ENCODE measurements at places on chromosomes 16 and 17.

- no peak for DNase-seq
These were observed 15.1 kb downstream of the SLC5A10 start for GRCh38 chr17:18966831-18967624.

- no peak for DNase-seq
These were observed 25.1 kb downstream of the SALL1 start for GRCh38 chr16:51125992-51126391.

DNA sequence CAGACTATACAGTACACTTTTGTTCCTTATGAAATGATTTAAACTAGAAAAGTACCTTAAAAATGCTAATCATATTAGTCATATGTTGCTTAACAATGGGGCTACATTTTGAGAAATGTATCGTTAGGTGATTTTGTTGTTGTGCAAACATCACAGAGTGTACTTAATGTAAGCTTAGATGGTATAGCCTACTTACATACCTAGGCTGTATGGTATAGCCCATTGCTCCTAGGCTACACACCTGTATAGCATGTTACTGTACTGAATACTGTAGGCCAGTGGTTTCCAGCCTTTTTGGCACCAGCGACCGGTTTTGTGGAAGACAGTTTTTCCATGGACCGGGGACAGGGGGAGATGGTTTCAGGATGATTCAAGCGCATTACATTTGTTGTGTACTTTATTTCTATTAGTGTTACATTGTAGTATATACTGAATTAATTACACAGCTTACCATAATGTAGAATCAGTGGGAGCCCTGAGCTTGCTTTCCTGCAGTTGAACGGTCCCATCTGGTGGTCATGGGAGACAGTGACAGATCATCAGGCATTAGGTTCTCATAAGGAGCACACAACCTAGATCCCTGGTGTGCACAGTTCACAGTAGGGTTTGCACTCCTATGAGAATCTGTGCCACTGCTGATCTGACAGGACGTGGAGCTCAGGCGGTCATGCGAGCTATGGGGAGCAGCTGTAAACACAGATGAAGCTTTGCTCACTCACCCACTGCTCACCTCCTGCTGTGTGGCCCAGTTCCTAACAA, 35.0 kb upstream of the MRC2 start:
- no peak for DNase-seq

- DNase-seq: no peak
These were observed 3.4 kb downstream of the ARL16 start for GRCh38 chr17:81680150-81680549.

- no peak for DNase-seq
These were observed 194.4 kb upstream of the KCNJ16 start for GRCh38 chr17:69880591-69881112.

Data from psoas muscle (tissue), 8 donors.